Activated T-cell treated with anti-CD3 and anti-CD28 coated beads for 1 hour (primary cell): ENCODE measurements at places on chromosomes 7 and 10.

- DNase-seq: no peak
Measured at GRCh38 chr10:43125274-43125845, 12.9 kb upstream of the CSGALNACT2 start.

GRCh38 chr7:44882899-44883298 is 2.4 kb downstream of the PURB start:
- DNase-seq: no peak

DNA sequence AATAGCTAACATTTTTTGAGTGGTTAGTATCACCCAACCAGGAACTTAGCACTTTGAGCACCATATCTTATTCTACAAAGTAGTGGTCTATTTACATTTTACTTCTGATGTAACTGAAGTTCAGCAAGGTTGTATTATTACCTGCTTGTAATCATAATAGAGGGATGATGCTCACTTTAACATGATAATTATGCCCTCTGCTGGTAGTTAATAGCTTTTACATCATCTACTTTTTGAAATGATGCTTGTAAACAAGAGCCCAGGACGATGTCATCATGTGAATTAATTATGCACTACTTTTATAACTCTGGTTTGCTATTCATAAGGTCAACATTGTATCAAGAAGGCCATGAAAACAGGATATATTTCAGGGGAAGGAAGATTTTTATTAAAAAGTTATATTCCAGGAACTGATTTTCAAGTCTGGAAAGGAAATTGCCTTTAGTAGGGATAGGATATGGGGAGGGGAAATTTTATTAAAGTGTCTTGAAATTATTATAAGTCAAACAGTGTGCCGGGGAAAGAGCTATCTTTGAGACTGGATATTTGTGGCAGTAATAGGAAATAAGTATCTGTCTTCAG is 80.3 kb upstream of the SCIN start:
- no peak for DNase-seq

- no peak for DNase-seq
Measured at GRCh38 chr7:139358541-139359365, 941 bp upstream of the LUC7L2 start.

GRCh38 chr7:51299391-51300133 is 17.0 kb downstream of the COBL start:
- DNase-seq: no peak

GRCh38 chr7:88546808-88547207 is 212.7 kb upstream of the ZNF804B start:
- DNase-seq: no peak

DNA sequence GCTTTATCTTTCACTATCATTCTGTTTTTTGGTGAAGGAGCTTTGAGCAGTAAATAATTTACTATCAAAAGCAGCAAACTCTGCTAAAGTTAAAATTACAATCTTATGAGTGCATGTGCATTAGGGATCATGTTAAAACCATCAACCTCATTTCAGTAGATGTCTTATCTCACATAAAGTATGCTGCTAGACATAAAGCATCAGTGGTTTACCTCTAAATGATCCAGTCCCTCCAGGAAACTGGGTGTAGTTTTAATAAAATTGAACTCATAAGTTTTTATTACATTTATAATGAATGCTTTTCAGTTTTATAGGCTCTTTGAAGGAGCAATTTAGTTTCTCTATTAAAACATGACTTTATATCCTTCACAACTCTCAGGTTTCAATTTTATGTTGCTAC is 108.7 kb downstream of the LRRN3 start:
- no peak for DNase-seq
